Occipital lobe (tissue), 3 donors: ENCODE measurements at places on chromosomes 7 and 10.

DNA sequence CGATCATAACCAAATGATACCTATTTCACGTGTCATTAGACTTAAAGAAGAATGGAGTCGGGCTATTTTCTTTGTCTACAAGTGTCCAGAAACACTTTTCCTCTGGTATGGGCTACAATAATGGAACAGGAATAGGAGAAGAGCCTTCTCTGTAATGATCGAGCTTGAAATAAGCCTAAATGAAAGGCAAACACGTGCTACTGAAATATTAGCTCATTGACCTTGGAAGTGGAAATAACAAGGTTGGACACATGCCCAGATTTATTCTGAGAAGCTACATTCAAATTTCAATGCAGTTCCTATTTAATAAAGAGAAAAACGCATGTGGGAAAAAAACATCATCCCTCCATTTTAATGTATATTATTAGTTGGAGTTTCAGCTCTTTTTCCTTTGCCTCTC is 254.7 kb upstream of the PTER start:
- DNase-seq = no peak

GRCh38 chr7:37912756-37913155 is 3.9 kb downstream of the SFRP4 start:
- DNase-seq = no peak

DNA sequence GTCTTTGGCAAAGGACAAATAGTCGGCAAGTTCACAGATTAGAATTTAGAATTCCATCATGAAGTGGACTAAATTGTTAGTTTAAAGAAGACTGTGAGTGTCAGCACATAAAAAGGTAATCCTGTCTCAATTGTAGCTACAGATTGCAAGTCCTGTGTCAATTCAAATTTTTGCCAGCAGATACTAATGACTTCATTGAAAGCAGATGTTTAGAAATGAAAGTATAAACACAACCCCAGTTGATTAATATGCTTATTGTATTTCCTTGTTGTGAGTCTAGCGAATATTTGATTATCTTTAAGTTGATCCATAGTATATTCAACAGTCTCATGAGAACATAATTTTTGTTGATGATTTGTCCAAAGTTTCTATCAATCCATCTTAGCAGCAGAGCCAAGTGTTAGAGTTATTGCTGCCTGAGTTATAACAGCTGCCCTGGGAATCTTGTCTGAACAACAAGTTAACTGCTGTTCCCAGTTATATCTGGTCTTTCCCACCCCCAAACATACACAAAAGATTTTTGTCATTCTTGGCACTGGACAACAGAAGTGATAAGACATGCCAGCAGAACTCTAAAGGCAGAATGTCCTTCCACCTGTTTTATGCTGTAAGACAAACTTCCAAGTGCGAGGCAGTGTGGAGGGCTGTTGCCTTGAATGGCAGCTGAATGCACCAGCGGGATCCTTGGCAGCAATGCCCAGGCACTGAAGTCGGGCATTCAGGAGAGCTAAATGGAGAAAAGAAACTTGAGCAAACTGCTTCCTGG is 21.3 kb upstream of the HERPUD2 start:
- peak; percentile 67 for DNase-seq

GRCh38 chr10:113354711-113355110 is 198.1 kb upstream of the HABP2 start:
- no peak for DNase-seq

DNA sequence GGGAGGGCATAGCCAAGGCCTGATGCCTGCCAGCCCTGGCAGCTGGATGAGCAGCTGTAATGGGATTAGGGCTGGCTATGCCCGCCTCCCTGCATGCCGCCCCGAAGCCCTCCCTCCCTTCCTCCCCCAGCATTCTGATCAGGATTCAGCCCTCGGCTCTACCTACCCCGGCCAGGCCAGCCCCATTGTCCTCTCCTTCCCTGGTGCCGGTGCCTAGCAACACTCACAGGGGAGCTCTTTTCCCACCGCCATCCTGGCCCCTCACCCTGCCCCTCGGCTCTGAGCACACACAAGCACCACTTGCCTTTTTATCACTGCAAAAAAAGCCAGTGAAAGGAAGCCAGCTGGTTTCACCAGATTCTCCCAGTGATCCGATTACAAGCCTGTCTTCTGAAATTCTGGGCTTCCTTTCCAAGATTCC is 9.0 kb upstream of the ADCYAP1R1 start:
- DNase-seq = no peak

DNA sequence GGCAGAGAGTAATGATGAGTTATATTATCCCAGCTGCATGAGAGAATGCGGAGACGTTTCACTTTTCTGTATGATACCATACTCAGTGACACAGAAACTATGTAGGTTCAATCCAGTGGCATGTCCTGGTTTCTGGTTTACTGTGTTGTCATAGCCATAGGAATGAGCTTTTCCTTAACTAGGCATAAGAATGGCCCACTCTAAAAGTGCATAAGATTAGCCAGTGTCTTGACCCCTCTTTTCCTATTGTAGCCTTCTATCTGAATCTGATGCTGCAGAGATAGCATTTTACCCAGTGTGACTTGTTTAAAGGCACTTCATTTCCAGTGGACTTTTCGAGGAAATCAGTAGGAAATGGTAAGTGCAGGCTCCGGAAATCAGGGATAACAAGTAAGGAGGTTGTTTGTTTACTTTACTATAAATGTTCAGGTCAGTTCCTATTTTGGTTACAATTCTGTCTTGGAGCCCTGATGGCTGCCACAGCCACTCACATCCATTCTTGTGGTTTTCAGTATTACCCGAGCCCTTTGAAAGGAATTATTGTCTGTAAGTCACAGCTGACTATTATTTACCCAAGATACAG is 70.5 kb downstream of the SEMA3A start:
- DNase-seq = no peak

- DNase-seq = no peak
Observed at GRCh38 chr7:6165075-6165474, 107.3 kb downstream of the CYTH3 start.

DNA sequence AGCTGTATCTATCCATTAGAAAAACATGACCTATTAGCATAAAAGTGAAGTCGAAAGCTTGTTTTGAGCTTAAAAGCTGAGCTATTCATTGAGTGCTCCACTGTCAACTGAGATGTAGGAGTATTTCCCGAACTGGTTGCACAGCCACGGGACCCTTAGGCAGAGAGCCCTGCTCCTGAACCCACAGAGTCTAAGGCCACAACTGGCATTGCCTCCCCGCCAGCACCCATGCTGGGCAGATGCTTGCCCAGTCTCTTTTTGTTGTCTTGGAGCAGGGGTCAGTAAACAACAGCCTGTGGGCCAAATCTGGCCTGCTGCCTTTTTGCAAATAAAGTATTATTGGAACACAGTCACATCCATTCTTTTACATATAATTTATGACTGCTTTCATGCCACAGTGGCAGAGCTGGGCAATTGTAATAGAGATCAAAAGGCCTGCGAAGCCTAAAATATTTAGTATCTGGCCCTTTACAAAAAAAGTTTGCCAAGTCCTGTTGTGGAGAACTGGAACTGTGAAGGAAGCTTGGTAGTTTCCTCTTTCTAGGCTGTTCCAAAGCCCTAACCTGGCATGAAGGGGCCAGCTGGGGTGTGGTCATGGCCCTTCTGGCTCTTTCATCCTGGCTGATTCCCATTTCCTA is 58.4 kb upstream of the WAPL start:
- DNase-seq = no peak

GRCh38 chr7:115561335-115562110 is 469.0 kb downstream of the TFEC start:
- no peak for DNase-seq

DNA sequence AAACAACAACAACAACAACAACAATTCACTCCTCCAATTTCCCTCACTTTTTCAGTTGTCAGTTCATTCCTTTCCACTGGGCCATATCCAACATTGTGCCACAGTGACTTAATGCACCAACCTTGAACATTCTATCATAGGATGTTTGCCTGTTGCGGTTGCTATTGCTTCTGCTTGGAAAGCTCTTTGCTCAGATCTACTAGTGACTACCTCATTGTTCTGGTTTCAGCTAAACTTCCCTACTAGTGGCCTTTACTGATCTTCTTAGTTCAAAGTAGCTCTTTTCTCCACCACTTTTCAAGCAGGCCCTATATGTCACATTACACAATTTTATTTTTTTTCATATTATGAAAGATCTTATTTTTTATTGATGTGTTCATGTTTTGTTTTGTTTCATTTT is 9.8 kb upstream of the STEAP4 start:
- DNase-seq = no peak

GRCh38 chr7:100693312-100694097 is 545 bp downstream of the GIGYF1 start:
- no peak for DNase-seq

- DNase-seq = no peak
Observed at GRCh38 chr10:83806717-83807116, 332.6 kb upstream of the GHITM start.

DNA sequence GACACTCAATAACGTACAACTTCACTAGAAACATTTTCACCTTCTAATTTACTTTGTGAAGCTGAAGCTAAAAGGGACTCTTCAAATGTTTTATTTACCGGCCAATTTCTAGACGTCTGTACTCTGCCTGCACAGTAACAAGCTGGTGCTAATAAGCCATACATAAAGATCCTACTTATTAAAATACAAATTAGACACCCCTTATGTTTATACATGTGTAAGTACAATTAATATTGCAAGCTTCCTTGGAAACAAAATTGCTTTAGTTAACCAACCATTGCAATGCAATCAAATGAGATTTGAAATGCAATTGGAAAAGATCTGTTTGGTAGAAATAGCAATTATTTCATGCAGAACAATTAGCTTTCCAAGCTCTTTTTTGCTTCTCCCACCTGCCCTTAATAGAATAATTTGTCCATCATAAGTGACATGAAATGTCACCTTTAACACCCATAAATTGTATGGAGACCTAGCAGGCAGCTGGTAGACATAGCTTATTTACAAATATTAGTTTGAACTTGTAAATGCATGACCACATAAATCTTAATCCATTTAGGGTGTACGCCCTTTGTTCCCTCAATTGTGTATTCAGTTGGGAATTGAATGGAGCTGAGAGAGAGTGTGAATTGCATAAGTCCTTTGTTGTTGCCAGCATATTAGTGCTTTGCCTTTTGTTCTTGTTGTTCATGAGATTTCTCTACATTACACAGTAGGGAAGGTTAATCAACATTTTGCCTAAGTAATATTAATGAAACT is 277.1 kb downstream of the CACNA2D1 start:
- no peak for DNase-seq

DNA sequence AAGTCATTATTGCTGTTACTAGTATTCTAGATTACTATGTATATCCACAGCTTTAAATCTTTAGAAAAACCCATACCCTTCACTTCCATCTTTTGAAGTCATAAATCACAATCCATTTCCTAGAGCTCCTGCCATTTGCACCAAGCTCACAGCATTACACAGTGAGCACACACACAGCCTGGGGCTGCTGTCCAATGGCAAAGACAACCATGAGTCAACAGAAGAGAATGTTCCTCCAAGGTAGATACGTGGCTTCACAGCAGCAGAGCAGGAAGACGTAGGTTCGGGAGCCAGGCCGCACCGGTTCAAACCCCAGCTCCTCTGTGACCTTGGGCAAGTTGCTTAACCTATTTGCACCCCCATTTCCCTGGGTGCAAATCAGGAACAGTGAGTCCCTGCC is 234.6 kb downstream of the DIP2C start:
- peak; percentile 28 for DNase-seq

DNA sequence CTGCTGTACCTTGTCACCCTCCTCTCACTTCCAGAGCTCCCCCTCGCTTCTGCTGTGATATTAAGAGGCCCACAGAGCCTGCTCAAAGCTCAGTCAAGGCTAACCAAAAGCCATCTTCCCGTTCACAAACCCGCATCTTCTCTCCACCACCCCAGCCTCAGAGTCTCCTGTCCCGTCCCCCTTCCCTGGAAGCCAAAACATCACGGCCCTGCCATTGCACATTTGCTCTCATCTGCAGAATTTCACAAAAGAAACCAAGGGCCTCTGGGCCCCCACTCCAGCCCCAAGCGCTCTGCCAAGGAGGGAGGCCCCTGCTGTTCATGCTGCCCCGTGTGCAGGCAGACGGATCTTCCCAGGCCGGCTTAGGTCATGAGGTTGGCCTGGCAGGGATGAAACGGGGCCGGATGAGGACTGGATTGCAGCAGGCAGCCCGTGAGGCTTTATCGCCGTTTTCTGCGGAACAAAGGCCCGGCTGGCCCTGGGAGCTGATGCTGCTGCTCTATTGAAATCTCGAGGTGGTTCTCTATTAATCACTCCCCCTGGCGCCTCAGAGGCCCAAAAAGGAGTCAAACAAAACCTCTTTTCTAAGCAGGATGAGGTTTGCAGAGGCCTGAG is 31.6 kb upstream of the FOXK1 start:
- DNase-seq = no peak

DNA sequence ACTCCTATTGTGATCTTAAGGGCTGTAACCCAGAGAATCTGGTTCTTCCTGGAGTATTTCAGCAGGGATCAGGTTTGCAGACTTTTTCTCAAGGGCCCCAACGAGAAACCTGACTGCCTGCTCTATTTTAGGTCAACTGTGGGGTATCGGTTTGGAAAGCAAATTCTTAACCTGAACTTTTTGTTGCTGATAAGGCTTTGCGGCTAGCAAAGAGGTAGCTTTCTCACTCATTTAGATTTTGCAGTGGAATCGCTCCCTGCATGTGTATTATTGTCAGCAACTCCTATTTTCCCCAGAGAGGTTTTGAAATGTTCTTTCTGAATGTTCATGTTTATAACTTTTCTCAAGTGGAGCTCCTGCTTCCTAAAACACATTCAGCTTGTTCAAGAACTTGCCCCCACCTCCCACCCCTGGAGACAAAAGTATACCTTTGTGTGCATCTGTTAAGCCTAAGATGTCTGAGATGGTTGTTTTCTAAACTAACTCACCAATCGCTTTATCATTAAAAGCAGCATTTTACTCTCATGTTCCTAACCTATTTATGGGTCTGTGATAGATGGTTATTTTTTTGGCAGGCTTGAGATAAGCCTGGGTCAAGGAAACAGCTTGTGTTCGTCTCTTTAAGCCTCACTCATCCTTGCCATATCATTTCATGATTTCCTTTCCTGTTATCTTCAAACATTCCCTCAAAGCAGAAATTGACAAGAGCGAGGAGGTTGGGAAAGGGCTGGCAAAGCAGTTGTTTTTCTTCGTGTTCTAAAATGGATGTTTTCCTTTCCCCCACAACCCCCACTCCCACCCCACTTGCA is 129.8 kb downstream of the BAMBI start:
- DNase-seq = no peak

- no peak for DNase-seq
Observed at GRCh38 chr7:19772841-19773760, at the start of gene TMEM196. Gene TMEM196 (minus strand): TSS chr7:19773617. CDS start chr7:19772696, 921 bp downstream.

- no peak for DNase-seq
Observed at GRCh38 chr7:4051696-4052095, 630.4 kb upstream of the FOXK1 start.

DNA sequence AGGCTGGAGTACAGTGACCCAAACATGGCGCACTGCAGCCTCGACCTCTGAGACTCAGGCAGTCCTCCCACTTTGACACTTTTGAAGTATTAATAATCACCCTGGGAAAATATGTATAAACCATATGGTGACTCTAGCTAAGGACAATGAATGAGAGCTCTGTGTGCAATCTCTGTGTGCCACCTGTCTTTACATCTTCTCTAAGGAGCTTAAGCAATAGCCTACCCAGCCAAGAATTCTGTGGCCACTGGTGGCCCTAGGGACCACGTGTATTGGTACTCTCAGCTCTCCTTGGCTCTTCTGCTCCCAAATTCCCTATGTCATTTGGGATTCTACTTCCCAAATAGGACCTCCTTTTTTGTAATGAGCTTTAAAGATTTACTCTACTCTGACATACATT is 23.7 kb downstream of the FGF8 start:
- DNase-seq = no peak

- DNase-seq = no peak
Observed at GRCh38 chr10:111934931-111935330, 248.6 kb downstream of the GPAM start.

GRCh38 chr7:76400248-76400647 is 9.2 kb downstream of the SSC4D start:
- no peak for DNase-seq

- no peak for DNase-seq
Observed at GRCh38 chr10:93143281-93143680, 69.6 kb downstream of the CYP26A1 start.
